ENCODE measurements at places on chromosomes 11 and 22. TPM values are rescaled to one million over a fixed set of nuclear protein-coding genes. Genes with fewer than 3 reads are reported as not detected.

VPREB1 gene
- total RNA-seq = 0.18 TPM

GRCh38 chr22:41445129-41446056, 1.2 kb downstream of the TOB2 start:
- DNase-seq = peak; percentile 47

DNA sequence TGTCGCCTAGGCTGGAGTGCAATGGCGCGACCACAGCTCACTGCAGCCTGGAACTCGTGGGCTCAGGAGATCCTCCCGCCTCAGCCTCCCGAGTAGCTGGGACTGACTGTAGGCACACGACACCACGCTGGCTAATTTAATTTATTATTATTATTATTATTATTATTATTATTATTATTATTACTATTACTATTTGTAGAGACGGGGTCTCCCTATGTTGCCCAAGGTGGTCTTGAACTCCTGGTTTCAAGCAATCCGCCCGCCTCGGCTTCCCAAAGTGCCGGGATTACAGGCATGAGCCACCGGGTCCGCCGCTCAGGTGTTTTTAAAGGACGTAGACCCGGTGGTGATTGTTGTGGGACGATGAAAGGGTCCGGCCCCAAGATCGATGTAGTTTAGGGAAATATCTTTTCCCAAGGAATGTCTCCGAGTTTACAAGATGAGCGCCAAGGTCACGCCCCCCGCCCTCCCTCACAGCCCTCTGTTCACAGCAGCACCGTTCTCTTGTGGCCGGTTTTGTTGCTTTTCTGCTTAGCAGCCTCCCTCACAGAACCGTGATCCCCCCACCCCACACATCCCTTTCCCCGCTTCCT, 728 bp upstream of the POGLUT3 start:
- DNase-seq = peak; percentile 25

- peak; percentile 38 for DNase-seq
Observed at GRCh38 chr22:26588729-26589366, 1.1 kb downstream of the TPST2 start.

DNA sequence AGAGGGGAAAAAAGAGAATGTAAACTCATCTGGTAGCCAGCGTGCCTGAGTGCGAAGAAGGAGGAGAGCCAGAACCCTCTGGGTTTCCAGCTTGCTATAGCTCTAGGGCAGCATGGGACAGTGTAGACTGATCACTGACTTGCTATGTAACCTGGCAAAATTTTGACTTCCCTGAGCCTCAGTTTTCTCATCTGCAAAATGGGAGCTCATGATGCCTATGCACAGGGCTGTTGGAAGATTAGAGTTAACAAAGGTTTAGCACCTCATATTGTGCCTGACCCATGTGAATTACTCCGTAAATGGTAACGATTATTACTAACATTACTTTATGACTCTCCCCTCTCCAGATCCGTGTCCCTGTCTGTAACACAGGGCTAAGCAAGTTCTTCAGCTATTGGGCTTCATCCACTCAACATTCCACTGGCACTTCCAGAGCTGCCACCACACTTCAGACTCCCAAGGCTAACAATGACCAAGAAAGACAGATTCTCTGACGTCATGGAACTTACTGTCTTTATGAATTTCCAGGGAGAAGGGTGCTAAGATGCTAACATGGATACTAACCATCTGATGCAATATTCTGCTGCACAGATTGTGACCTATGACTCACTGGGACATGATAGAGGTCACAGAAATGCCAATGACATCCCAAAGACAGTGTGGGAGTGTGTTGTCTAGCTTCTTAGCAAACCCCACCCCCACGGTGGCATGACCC, 195.2 kb downstream of the TRIM29 start:
- no peak for DNase-seq

DNA sequence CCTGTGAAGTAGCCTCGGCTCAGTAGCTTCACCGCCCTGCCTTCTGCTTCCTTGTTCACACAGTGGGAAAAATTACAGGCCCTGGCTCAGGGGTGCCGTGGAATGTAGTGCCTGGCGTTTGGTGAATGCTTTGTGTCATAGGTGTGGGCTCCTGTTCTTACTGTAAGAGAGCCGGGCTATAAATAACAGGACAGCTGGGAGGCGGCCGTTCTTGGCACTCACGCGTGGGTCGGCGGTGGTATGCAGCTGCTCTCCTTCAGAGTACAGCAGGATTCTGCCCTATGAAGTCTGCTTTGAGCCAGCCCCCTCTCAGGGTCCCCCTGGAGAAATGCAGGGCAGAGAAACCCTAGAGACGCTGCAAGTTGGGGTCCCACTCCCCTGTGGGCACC, 84.2 kb downstream of the CTTN start:
- DNase-seq = peak; percentile 73
